ENCODE measurements at places on chromosomes 4 and X.

- no peak for DNase-seq
Observed at GRCh38 chr4:163624727-163625126, 130.2 kb downstream of the TMA16 start.

- DNase-seq: no peak
Observed at GRCh38 chrX:78333521-78333920, 6.1 kb upstream of the CYSLTR1 start.

- no peak for DNase-seq
Observed at GRCh38 chr4:10158333-10158942, 41.8 kb upstream of the WDR1 start.

DNA sequence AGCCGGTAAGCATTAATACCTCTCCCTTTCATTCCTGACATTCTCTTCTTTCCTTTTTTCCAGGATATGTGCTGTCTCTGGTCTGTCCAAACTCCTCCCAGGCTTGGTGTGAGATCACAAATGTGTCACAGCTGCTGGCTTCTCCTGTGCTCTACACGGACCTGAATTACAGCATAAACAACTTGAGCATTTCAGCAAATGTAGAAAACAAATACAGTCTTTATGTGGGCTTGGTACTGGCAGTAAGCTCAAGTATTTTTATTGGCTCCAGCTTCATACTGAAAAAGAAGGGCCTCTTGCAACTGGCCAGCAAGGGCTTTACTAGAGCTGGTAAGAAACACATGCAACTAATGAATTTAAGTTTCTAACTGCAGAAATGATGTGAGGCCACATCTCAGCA is 8.4 kb downstream of the NIPAL1 start:
- peak; percentile 55 for DNase-seq

GRCh38 chr4:96523611-96524010 is 683.7 kb downstream of the PDHA2 start:
- DNase-seq: no peak

GRCh38 chr4:109945056-109945455 is 32.4 kb downstream of the EGF start:
- no peak for DNase-seq

DNA sequence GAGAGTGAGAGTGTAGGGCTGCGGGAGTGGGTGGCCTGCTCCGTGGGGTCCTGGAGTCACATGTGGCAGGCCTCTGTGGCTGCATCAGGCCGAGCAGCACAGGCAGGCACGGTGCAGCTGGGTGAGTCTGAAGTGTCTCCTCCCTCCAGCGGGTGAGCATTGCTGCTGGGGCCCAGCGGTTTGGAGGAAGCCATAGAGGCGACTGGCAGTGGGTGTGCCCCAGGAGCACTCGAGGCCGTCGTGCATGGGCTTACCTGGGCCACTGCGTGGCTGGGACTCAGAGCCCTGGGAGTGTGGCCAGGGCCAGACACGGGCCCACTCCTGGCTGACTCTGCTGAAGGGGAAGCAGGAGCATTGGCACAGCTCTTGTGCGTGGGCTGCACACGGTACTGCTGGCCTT is 10.6 kb downstream of the ZNF185 start:
- no peak for DNase-seq

GRCh38 chr4:102103368-102103767 is 241.9 kb downstream of the SLC39A8 start:
- no peak for DNase-seq

DNA sequence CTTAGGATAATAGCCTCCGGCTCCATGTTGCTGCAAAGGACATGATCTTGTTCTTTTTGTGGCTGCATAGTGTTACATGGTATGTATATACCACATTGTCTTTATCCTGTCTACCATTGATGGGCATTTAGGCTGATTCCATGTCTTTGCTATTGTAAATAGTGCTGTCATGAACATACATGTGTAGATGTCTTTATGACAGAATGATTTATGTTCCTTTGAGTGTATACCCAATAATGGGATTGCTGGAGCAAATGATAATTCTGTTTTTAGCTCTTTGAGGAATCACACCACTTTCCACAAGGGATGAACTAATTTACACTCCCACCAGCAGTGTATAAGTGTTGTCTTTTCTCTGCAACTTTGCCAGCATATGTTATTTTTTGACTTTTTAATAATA is 4.6 kb downstream of the RAB33B start:
- DNase-seq: no peak

DNA sequence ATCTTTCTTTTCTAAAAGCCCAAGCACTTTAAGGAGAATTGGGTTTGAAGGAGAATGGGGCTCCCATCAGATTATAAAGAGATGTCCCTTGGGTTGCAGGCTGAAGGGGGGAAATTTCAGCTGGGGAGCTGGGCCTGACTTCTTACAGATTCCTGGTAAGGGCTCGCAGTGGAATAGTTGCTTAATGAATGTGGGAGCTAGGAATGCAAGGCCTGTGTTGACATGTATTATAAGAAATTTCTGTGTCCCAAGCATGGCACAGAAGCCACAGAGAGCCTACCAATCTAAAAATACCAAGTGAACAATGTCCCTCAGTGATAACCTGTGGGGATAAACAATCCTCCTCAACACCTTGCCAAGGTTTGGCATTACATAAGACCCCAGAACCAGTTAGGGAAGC is 39.3 kb upstream of the WNK3 start:
- DNase-seq: no peak
